ENCODE measurements at places on chromosomes 2 and 18.

GRCh38 chr18:57995331-57995730 is 48.7 kb upstream of the NEDD4L start:
- DNase-seq = no peak

- no peak for DNase-seq
These were observed 30.4 kb downstream of the TRABD2A start for GRCh38 chr2:84850471-84850870.

- no peak for DNase-seq
These were observed 232.3 kb downstream of the DCC start for GRCh38 chr18:52572036-52573000.

- no peak for DNase-seq
These were observed 214.4 kb downstream of the TMX3 start for GRCh38 chr18:68500556-68500955.

DNA sequence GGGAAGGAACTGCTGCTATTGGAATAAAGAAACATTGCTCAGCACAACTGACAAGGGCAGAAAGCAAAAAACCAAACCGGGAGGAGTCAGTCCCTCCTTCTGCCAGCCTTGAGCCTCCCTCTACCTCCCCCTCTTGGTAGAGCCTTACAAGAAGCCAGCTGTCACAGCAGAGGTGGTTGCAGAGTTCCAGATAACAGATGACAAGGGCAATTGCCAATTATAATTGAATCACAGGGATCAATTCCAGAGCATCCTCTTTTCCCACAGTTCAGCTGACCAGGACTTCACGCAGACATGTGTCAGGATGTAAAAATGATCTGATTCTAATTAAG is 548.2 kb upstream of the LRRTM1 start:
- no peak for DNase-seq

GRCh38 chr18:78610179-78610578 is 369.4 kb upstream of the SALL3 start:
- no peak for DNase-seq

DNA sequence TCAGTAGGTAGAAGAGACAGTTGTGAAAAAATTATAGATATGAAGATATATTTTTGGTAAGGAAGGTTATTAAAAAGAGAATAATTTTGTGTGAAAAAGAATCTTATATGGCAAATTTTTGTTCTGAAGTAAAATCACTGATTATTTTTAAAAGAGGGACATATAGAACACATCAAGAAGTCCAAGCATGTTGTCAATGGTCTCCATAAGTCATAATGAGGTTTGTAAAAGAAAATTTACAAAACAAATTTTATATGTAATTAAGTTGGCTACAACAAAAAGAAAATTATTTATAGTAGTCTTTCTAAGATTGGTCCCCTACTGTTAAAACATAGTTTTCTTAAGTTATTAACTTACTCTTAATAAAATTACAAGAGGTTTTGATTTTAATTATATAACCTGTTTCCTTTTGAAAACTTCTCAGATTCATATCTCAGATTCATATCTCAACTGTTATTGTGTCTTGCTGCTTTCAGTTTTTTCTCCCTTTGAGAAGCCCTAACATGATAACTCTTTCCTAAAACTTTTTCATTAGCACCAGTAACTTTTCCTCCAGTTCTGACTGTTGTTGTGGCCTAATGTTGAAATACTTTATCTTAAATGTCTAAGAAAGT is 81.2 kb downstream of the SH3YL1 start:
- no peak for DNase-seq

GRCh38 chr2:205767617-205768016 is 85.3 kb downstream of the NRP2 start:
- no peak for DNase-seq

GRCh38 chr2:218226903-218227302 is 9.9 kb downstream of the ARPC2 start:
- no peak for DNase-seq

DNA sequence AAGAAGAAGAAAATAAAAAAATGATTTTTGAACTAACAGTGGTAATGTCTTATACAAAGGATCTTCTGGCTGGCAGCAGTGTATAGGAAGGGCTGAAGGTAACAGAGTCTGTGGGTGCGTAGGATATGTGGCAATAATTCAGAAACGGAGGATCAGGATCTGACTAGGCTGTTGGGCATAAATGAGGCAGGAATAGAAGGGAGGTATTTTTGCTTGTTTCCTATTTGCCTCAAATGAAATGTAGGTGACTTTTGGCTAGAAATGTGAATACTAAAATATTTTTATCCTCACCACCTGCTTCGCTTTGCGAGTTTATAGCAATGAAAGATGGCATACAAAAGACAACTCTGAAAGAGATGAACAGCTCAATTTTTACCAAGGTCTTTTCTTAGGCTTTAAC is 1086.1 kb upstream of the CELF4 start:
- no peak for DNase-seq

- DNase-seq = peak; percentile 88
These were observed 153.6 kb downstream of the MTCL1 start for GRCh38 chr18:8858888-8859511.

GRCh38 chr2:190879474-190880377 is 895 bp upstream of the GLS start:
- no peak for DNase-seq

DNA sequence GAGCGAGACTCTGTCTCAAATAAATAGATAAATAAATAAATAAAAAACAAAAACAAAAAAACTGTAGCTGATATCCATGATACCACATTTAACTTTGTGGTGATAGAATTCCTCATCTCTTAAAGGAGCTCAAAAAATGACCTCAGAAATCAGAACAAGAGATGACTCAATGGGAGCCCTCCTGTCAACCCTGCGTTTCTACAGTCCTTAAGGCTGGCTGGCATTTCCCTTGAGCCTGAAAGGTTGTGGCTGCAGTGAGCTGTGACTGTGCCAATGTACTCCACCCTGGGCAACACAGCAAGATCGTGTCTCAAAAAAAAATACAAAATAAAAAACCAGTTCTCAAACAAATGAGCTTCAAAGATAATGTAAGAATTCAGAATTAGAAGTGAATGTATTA is 40.4 kb downstream of the CHST9 start:
- no peak for DNase-seq

- DNase-seq = peak; percentile 56
These were observed 344.4 kb downstream of the CLIP4 start for GRCh38 chr2:29459445-29460179.

DNA sequence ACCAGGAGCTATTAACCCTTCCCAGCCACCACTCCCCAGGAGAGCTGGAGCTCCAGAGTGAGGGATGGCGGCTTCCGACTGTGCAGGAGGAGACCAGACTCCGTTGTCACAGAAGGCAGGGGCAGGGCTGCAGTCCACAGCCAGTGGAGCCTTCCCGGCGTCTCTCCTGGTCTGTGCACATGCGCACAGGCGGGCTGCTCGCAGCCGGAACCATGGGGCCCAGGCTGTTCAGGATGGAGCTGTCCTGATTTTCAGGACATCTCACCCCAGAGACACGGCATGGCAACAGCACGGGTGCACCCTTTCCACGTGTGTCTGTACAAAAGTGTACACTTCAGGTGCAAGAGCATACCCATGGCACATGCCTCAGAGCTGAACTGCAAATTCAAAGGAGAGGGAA is 28.9 kb downstream of the EIPR1 start:
- no peak for DNase-seq

GRCh38 chr2:224217233-224217961 is 178.3 kb upstream of the SERPINE2 start:
- no peak for DNase-seq

- no peak for DNase-seq
These were observed 9.2 kb upstream of the SERPINB2 start for GRCh38 chr18:63878343-63878742.

GRCh38 chr2:79621252-79621651 is 108.4 kb downstream of the CTNNA2 start:
- no peak for DNase-seq

GRCh38 chr2:168255103-168255502 is 7.7 kb upstream of the STK39 start:
- DNase-seq = no peak

- peak; percentile 83 for DNase-seq
These were observed 151.1 kb upstream of the MSH6 start for GRCh38 chr2:47631792-47632398.

GRCh38 chr18:24319757-24320156 is 77.9 kb downstream of the OSBPL1A start:
- no peak for DNase-seq

GRCh38 chr2:102048465-102048864 is 56.7 kb downstream of the IL1R2 start:
- DNase-seq = no peak

DNA sequence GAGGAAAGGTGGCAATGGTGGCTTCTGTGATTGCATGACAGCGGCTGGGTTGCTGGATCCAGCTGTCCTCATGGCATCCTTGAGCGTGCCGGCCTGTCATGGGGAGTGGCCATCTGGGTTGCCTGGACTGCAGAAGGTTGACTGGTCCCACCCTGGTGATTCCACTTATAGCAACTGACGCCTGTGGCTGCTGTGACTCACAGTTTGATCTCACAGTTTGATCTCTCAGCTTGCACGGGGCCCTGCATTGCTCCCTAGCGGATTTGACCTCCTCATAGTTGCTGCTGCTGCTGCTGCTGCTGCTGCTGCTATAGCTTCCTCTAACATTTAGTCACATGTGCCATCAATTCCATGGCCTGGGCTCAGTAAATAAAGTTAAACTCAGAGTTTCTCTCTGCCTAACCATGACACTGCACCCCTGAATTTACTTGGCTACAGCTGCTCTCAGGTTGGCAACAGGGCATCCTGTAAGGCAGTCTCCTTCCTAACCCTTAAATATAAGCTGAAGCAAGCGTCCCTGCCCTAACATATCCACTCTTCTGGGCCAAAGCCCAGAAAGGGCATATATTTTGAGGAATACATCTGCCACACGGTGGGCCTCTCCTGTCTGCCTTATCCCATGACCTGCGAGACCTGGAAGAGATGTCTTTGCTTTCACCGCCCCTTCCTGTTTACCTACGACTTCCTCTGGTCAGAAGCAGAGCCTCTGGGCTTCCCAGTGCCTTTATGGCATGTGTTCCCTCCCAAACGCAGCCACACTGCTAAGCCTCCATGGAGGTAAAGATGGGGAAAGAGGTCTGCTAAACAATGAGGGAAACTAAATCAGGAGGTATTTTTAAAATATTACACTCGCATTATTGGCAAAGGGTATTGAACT is 37.8 kb upstream of the CCDC150 start:
- peak; percentile 86 for DNase-seq

DNA sequence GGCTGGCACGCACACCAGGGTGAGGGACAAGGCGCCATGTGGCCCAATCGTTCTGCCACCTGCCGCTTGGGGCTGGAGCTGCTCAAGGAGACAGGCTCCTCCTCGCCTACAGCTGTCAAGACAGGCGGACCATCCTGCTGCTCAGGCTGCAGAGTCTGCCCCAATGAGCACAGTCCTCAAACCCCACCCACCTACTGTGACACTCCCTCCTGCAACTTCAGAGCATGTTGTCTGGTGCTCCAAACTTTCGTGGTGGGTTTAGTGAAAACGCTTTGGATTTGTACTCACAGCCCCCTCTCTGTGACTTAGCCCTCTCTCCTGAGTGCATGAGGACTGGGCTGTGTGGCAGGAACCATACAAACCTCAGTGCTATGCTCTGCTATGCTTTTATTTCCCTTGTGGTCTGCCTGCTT is 23.2 kb upstream of the SLC35F6 start:
- DNase-seq = no peak

- DNase-seq = no peak
These were observed 104.3 kb upstream of the RAB12 start for GRCh38 chr18:8504880-8505435.

GRCh38 chr2:47088371-47089082 is 66.6 kb downstream of the STPG4 start:
- DNase-seq = peak; percentile 49

GRCh38 chr2:21438949-21439348 is 315.2 kb downstream of the TDRD15 start:
- DNase-seq = no peak

DNA sequence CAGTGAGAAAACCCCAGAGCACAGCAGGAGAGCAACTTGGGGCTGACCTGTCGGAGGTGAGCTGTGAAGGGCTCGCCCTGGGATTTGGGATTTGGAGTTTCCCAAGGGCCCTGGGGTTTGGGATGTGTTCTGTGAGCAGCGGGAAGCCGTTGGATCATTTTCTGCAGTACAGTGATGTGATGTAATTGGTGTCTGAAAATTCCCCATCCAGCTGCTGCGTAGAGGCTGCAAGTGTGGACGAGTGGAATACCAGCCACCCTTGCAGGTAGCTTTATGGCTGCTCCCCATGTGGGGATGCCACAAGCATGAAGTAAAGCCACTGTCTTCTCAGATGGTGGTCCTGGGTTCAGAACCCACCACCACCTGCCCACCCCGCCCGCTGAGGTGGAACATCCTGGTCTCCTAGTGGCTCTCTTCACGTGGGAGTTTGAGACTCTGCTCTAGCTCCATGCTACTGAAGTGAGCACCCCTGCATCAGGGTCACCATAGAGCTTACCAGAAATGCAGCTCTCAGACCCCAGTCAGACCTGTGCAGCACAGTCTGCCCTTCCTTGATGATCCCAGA is 15.0 kb downstream of the IMPA2 start:
- DNase-seq = no peak

- DNase-seq = no peak
These were observed 716 bp upstream of the SLC39A10 start for GRCh38 chr2:195656161-195656858.

- peak; percentile 70 for DNase-seq
These were observed 1.0 kb downstream of the UBR3 start for GRCh38 chr2:169828141-169828811.

DNA sequence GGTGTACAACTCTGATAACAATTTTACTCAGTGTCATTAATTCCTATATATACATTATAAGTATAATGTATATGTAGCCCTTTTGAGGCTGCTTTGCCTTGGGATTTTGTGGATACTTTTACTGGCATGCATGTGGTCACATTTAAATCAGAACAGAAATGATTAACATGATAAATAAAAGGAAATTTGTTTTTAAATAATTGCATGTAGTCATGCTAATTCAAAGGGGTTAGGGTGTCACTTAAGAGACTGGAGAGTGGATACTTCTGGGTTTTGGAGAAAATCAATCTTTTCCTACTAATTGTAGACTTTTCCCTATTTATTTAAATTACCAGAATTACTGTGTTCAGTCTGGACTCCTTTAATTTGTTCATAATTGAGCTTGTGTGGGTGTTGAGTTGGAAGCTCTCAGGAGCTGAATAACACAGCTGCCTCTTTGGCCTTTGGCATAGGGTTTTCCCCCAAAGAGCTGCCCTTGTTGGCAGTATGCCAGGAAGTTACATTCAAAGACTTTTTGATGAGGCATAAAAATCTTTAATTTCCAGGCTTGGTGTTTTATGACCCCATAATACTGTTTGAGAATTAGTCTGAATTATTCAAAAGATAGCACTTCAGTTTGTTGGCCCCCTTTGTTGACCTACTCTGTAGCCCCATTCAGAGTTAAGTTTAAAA is 484.7 kb upstream of the NRP2 start:
- no peak for DNase-seq

DNA sequence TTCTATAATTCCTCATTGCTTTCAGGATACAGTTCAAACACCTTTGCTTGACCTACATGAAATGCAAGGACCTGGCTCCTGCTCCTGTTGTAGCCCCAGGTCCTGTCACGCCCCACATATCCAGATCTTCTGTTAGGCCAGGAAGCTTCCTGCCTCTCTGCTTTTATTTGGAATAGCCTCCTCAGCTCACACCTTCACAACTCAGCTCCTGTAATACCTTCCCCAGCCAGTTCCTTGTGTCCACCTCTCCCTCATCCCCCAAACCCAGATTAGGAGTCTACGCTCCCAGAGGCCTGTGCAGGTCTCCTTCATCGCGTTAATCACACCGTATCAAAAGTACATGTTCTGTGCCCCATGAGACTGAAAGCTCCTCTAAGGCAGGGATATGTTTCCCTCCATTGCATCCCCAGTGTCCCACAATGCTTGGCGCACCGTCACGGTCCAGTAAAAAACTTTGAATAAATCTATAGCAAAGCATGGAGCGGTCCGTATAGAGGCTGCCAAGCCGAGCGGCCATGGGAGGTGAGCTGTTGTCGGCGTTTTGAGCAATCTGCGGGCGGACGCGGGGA is 371 bp downstream of the MDH1B start:
- no peak for DNase-seq
